ENCODE measurements at places on chromosomes 1 and 21.

- no peak for DNase-seq
These were observed 150.1 kb downstream of the CDC7 start for GRCh38 chr1:91650764-91651163.

DNA sequence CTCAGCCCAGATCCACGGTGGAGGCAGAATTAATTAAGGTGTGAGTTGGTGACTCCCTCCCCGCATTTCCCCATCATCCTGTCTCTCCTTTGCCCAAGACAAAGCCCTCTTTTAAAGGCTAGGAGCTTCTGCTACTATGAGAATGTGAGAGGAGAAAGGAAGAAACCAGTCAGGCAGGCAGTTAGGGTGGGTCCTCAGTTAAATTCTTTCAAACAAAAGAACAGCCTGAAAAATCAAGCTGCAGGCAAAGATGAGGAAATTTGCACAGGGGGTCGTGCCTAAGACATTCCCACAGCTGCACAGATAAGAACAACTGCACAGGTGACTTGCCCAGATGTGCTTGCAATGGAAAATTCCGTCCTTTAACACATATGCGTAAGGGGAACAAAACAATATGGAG lies 47.6 kb downstream of the SERTAD4 start:
- DNase-seq, result no peak

DNA sequence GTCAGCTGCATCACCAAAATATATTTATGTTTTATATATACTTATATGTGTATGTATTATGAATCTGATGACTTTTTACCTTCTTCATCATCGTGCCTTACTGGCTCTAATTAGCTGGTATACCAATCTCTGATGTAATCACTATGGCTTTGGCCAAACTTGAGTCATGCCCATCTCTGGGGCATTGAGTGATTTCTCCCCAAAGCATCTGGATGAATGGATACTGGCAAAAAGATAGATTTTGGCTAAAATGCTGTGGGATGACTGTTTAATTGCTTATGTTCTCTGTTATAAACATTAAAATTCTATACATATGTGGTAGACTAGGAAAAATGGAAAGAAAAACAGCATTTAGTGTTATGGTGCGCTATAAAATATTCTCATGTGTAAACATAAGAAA lies 19.6 kb downstream of the CDKN2C start:
- DNase-seq, result no peak

DNA sequence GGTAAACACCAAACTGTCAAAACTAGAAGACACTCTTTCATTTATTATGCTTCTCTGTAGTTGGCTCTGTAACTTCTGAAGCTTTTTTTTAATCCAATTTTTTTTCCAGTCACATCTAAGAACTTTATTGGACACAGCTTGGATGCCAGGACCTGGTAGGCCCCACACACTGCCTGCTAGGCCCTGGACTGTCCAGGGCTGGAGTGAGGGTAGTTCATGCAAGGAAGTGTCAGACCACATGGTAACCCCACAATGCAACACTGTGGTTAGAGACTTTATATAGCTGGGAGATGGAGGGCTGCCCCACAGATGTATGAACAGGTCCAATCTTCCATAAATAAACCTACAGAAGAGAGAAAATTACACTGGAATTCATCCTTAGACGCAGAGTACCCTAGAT lies 7.1 kb downstream of the SLC2A1 start:
- DNase-seq, result no peak

DNA sequence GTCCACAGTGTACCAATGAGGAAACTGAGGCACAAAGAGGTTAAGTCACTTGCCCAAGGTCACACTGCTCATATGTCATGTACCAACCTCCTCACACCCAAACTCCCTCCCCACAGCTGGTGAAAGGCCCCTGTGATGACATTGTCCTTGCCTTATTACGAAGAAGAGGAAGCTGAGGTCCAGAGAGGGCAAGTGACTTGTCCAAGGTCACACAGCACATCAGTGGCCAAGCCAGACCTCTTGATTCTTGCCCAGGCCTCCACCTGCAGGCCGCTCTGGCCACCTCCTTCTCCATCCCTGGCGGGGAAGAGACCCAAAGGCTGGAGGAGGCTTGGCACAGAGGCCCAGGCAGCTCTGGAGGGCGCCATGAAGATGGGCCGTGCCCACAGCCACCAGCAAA lies 492.4 kb downstream of the PTPRU start:
- DNase-seq, result no peak

DNA sequence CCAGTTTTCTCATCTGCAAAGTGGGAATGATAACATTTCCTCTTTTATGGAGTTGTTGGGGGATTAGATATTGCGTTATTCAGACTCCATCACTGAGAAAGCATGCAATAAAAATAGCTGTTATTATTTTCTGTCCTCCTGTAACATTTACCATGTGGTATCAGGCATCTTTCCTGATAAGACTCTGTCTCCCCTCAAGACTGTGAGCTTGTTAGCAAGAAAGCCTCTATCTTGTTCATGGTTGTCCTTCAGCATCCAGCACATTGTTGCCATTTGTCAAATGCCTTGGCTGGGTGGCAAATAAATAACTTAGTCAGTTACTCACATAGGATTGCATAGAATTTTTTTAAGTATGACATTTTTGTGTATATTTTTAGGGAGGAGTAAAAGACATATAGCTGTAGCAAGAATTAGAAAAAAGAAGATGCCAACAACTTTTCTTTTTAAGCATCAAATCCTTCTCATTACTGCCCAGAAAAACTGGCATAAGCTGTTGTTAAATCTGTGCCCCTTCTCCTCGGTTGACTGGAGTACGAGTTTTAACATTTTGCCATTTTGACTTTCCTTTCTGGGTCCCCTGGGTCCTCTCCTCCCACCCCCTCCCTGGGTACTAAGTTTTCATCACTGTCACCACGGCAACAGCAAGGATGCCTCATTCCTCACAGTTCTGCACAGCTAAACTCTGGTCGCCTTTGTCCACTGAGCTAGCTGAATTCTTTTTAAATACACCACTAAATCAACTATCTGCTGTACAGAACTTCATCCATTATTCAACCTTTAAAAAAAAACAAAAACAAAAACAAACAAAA lies 1.0 kb upstream of the JAM2 start:
- DNase-seq, result no peak

GRCh38 chr1:153801786-153802697 lies 26.8 kb downstream of the SLC27A3 start:
- DNase-seq, result no peak

GRCh38 chr1:179310291-179310690 lies 16.7 kb downstream of the SOAT1 start:
- no peak for DNase-seq

DNA sequence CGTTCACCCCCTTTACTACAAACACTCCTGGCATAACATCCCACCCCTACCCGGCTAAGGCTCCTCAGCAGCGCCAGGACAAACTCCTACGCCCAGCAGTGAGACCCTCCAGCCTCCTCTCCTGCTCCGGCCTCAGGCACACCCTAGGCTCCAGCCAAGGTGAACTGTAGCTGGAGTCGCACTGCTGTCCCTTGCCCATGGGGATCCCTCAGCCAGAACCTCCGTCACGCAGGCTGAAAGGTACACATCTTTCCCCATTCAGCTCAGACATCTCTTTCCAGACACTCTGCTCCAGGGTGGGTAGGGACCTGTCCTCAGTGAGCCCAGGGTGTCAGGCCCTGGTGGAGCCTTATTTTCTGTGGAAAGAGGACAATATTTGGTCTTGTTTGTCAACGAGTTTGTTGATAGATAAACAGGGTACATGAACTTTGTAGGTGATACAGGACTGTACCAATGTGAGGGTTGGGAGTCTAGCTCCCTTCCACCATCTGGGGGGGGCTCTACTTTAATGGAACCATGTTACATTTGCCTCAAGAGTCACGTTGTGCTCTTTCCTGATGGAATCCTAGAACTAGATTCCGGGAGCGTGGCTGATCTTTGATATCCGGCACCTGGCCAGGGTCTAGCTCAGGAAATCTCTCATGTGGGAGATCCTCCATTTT lies 56.5 kb upstream of the SSBP3 start:
- DNase-seq, result no peak

DNA sequence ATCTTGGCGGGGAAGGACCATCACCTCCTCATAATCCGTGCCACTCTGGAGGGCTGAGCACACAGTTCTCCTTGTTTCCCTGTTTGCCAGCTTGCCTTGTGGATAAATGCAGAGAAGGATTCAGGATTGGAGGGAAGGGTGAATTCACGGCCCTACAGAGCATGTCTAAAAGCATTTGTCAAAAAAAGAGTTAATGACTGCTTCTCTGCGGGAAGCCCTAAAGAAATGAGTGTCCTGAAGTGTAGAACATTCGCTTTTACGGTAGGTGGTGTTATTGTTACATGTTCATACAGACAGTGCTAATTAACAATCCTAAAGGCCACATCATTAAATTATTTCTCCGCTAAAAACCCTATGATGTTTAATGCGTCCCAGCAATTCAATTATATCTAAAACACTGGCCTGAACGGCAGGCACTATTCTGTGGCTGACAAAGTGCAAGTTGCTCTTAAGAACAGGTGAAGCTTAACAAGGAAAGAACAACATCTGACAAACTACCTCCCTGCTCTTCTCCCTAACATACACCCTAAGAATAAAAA lies 112.3 kb upstream of the NFIA start:
- DNase-seq, result no peak

DNA sequence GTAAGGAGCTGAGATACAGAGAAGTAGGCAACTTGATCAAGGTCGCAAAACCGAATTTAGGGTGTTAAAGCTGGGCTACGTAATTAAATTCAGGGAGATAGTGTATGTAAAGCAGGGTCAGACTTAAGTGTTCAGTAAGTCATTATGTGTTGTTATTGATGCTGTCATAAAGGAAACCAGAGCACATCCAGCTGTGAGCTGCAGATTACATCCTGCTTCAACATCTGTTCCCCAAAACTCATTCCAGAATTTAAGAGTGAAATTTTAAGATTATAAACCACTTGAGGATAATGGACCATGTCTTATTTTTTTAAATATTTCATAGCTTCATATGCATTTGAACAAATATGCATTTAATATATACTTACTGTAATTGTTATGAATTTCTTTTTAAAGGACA lies 49.7 kb downstream of the IVNS1ABP start:
- no peak for DNase-seq

GRCh38 chr1:76110666-76111065 lies 36.1 kb downstream of the ST6GALNAC3 start:
- DNase-seq, result no peak

GRCh38 chr1:207815913-207816291 lies 64.0 kb downstream of the CD46 start:
- no peak for DNase-seq

GRCh38 chr1:91799159-91799558 lies 86.8 kb downstream of the TGFBR3 start:
- no peak for DNase-seq

- DNase-seq, result no peak
These were observed 171.4 kb upstream of the GORAB start for GRCh38 chr1:170360601-170361000.

DNA sequence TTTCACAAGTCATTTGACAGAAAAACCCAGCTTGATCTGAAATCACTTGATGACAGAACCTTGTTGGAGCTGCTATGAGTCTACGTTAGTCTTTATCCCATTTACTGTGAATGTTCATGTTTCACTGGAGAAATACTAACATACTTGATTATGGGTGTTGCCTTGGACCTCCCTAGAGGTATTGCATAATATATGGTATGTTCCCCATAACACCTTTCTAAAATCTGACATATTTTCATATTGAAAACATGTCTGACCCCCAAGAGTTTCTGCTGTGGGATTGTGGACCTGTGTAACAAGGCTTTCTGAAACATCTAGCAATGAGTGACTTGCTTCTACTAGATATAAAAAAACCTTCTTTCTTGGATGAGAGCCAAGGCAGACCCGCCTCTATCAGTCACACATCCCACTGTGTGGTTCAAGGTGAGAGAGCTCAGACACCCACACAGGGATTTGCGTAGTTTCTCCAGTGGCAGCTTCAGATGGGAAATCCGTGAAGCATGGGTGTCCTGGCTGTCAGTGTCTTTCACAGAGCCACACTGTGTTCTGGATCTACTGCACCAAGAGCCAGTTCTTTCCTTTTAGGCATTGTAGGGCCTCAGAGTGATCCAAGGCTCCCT lies 4.6 kb downstream of the NENF start:
- DNase-seq, result no peak

GRCh38 chr1:184162281-184162680 lies 110.8 kb downstream of the TSEN15 start:
- DNase-seq, result no peak

- no peak for DNase-seq
These were observed 12.3 kb downstream of the ZRANB2 start for GRCh38 chr1:71068325-71069240.

DNA sequence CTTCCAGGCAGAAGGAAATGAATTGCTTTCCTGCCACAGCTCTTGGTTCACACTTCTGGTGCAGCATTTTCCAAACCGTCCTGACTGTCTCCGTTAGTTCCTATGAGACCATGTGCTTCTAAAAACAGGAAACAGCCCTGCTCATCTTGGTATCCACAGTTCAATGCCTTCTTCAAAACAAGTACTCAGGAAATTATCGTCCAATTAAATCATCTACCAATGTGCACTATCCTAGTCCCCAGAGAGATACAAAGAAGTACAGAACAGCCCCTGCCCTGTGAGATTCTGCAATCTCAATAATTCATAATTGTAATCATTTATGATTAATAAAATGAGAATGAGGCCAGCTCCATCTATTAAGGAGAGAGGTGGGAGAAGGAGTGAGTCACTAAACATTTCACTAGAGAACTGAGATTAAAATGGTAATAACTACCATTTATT lies 11.2 kb downstream of the CLEC20A start:
- DNase-seq, result no peak

DNA sequence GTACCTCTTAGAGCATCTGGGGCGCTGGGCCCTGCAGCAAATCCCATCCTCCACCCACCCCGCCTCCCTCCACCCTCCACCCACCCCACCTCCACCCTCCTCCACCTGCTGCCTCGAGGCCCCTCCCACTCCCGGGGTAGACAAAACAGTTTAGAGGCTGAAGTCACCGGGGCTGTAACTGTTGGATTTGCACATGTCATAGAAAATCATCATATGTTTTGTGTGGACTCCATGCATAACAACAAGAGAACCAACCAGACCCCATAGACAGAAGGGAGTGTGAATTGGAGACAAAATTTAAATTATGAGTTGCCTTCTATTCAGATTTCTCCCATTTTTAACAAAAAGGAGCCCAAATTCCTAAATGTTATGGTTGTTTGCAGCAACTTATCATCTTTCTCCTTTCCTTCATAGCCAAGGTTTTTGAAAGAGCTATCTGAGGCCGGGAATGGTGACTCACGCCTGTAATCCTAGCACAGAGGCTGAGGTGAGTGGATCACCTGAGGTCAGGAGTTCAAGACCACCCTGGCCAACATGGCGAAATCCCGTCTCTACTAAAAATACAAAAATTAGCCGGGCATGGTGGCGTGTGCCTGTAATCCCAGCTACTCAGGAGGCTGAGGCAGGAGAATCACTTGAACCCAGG lies 28.2 kb upstream of the LGALS8 start:
- no peak for DNase-seq

GRCh38 chr1:26664802-26665201 lies 31.0 kb upstream of the ARID1A start:
- DNase-seq, result no peak

- no peak for DNase-seq
These were observed 88.7 kb upstream of the KIF1B start for GRCh38 chr1:10121688-10122087.

GRCh38 chr1:37822906-37823815 lies 15.2 kb upstream of the YRDC start:
- no peak for DNase-seq

GRCh38 chr1:78263946-78264345 lies 218.2 kb downstream of the GIPC2 start:
- no peak for DNase-seq

GRCh38 chr1:229845410-229846138 lies 219.5 kb downstream of the URB2 start:
- DNase-seq, result no peak

- no peak for DNase-seq
These were observed 24.2 kb upstream of the PHTF1 start for GRCh38 chr1:113783254-113784103.

Data from cortex of kidney (tissue), 1 donor.